ENCODE measurements at places on chromosomes 7 and 10. TPM values are rescaled to one million over a fixed set of nuclear protein-coding genes. Genes with fewer than 3 reads are reported as not detected.

Gene ADRB1
- total RNA-seq = 1.1 TPM

Gene PNLIPRP1
- total RNA-seq = not detected

Gene PCGF6
- 20.9 TPM for total RNA-seq

Gene BUD31
- 315 TPM for total RNA-seq

Gene MRLN
- total RNA-seq = not detected

Gene FAM3C
- 114 TPM for total RNA-seq

Gene PNLIPRP2
- not detected for total RNA-seq
